ENCODE measurements at places on chromosomes 3 and 15.

- DNase-seq: no peak
Measured at GRCh38 chr15:29687204-29687815, 135.0 kb downstream of the TJP1 start.

DNA sequence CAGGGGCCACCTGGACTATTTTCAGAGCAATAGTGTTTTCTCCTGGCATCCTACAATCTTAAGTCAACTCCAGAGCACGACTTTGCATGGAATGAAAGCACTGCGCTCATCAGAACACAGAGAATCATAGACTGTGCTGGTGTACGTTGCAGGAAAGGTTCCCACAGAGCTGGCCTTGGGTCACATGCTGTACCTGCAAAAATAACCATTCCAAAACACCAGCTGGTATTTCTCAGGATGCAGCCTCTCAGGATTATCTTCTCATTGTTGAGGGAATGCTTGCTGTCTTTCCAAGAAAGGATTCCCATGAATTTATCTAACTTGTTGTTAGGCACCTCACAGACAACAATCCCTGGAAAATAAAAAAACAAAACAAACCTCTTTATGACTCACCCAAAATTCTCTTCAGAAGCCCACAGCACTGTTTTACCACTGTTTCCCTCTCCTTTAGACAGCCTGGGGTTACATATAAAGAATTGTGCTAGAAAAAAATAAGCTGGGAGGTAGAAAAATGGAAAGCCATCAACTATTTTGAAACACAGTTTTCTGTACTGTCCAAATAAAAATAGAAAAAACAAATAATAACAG, 131.7 kb downstream of the ATP8B4 start:
- DNase-seq: no peak

DNA sequence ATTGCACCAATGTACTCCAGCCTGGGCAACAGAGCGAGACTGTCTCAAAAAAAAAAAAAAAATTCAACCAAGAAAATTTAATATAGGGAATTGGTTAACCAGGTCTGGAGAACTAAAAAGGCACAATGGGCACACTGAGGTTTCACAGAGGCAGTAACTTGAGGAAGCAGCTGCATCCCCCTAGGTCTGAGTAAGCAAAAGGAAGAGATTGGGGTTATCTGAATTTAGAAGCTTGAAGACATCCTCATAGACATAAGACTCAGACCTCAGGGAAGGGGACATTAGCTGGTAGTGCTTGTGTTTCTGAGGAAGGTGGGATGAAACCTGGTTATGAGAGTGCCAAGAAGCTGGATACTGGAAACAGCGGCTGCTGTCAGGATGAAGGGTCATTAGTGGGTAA, 50.1 kb upstream of the LEKR1 start:
- no peak for DNase-seq

DNA sequence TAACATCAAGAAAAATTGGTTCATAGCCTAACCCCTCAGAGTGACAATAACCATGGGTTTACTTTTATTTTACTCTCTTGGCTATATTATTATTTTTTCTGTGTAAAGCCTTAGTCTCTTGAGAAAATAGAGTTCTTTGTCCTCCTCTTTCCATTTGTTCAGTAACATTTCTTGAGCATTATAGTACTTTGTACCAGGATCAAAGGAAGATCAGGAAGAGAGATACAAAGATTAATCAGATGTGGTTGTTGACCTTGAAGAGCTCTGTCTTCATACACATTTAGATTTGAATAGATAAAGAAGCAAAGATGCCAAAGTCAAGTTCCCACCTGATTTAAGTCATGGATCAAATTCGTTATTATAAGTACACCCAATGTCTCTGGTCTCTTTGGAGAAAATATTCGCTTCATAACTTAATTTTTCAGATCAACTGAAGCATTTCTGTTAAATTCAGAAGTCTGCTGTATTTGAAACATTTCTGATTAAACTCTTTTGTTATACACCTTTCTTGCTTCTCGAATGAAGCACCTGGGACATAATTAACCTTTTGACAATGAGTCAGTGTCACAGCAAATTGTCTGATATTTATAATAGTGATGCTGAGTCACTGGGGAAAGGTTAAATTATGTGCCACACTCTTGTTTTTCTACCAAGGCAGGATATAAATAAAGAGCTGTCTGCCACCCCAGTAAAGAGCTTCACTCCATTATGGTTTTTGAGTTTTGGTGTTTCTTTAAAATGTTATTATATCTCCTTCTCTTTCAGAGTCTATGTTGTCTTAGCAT, 100.2 kb downstream of the GHSR start:
- no peak for DNase-seq

GRCh38 chr3:136122006-136122405, 74.1 kb downstream of the MSL2 start:
- DNase-seq: no peak

DNA sequence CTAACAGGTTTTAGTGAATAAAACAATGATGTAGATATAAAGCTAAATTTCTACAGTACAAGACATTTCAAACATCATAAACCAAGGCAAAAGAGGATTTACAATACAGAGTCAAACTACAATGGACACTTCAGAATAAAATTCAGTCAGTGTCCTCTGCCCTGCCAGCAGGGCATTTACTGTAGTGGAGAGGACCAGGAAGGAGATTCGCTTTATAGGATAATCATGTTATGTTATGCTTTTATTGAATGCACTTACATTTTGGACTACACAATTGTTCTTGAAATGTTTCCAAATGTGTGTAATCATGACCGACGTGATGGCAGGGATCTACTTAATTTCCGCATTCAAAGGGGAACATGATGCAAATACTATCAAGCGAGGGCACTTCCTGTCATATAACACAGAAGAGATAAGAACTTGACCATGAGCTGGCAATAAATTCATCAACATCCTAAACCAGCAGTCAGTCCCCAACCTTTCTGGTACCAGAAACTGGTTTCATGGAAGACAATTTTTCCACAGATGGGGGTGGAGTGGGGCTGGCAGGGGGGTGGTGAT, 925.6 kb downstream of the FHIT start:
- no peak for DNase-seq

GRCh38 chr15:93290618-93290946, 201.6 kb upstream of the RGMA start:
- DNase-seq: no peak

DNA sequence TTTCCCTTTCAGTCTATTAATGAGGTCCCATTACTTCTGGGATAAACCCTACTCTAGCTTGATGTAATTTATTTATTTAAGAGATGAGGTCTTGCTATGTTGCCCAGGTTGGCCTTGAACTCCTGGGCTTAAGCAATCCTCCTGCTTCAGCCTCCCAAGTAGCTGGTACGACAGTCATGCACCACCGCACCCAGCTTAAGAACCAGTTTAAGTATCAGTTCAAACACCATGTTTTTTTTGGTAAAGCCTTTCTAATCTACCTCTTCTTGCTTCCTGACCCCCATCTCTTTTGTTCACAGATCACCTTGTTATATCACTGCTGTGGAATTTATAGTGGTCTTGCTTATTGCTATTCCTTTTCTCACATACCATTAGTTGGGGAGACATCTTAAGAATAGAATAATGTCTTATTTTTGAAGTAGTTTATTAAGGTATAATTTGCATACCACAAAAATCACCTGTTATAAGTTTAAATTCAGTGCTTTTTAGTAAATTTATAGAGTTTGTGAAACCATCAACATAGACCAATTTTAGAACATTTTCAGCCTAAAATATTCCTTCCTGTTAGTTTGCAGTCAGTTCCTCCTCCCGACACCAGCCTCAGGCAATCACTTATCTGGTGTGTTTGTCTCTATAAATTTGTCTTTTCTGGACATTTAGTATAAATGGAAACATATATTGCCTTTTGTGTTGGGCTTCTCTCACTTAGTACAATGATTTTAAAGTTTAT, 257.9 kb downstream of the PDCD6IP start:
- DNase-seq: no peak

- DNase-seq: no peak
Measured at GRCh38 chr3:14706096-14706495, 31.2 kb downstream of the C3orf20 start.

DNA sequence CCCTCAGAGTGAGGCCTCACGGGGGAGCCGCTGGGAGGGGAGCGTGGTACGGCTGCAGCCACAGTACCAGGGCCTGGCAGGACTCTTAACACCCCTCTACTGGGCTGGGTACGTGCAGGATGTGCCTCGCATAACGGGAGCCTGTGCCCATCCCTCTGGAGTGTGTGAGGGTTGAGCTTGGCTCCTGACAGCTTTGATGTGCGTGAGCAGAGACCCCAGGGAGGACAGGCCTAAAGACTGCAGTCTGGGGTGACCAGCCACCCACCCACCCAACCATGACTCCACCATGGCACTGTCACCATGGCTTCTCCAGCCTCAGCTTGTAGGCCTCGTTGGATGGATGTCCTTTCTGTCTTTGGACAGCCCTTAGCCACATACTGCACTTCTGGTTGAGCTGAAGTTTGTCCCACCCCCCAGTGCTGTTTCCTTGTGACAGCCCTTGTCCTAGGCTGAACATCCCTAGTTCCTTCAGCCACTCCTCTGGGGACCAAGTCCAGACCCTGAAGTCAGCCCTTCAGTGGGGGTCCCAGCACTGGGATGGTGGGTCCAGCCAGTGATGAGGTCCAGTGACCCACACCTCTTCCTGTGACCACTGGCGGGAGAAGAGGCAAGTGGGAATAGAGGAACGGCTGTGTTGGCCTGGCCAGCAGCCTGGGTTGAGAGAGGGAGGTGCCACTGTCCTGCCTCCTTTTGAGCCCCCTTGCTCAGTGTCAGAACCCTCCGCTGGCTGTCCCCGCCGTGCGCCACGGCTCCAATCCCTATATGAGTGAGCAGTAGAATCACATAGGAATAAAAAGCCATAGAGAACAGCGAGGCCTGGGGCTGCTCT, 6.1 kb downstream of the GLYCTK start:
- no peak for DNase-seq

GRCh38 chr3:48966367-48966766, 23.7 kb upstream of the P4HTM start:
- DNase-seq: no peak

GRCh38 chr3:115350606-115351005, 203.5 kb upstream of the ZBTB20 start:
- no peak for DNase-seq

- no peak for DNase-seq
Measured at GRCh38 chr3:149368201-149368673, 9.2 kb downstream of the TM4SF1 start.

DNA sequence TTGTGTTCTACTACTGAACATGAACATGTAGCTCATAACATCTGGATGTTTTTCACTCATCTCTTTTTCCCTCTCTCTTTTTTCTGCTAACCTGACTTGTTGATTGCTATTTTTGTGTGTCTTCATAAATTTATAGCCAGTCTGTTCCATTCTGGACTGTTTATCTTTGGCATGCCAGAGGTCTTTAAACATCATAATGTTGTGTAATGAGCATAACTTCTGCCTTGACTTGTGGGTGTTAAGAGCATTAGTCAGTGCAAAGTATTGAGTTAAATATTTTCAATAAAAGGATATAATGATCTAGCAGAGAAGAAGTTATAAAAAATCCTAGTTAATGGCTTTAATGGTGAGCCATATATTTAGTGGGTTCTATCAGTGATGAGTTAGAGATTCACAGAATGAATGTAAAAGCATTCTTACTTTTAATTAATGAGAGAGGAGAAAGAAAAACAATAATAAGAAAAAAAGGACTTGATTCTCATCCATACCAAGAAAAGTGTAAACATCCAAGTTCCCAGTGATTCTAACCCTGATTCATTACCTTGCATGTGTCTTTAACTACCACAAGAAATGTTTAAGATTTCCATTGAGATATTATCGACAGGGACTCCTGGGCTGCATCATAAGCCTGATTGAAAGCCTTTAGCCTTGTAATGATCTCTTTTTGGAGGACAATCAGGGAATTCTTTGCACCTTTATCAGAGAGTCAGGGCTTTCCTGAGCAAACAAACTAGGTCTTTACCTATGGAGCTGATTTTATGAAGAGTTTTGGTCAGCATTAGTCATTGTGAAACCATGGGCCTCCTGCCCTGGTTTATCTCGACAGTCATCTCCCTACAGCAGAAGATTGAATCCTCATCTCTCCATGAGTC, 22.9 kb downstream of the MITF start:
- DNase-seq: no peak

GRCh38 chr15:52857937-52858781, 68.0 kb upstream of the ONECUT1 start:
- no peak for DNase-seq

DNA sequence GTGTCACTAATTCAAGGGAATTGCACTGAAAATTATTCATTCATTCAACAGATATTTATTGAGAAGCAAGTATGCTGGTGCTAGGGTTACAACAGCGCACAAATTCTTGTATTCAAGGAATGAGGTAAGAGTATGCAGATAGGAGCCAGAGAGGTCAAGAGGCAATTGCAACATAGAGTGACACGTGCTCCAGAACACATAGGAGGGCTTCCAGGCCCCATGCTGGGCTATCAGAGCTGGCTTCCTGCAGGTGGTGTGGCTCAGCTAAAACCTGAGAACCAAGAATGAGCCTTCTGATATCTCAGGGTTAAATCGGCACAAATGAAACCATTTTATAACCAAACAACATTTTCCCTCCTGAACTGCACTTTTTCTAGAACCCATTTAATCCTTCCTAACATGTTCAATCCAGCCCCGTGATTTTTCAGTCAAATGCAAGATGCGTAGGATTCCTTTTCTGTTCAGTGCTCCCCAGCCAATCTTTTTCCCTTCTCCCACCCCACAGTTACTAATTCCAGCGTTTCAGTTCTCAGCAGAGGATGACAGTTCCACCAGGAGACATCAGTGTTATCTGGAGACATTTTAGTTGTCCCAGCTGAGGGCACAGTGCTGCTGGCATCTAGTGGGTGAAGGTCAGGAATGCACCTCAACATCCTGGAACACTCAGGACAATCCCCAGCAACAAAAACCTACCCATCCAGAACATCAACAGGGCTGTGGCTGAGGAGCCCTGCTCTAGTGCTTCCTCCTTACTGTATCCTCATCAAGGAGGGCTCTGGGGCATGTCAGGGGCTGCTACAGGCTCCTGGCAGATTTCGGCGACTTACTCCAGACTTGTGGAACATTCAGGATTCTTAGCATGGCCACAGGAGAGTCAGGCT, 13.1 kb downstream of the CCR5AS start:
- DNase-seq: no peak

GRCh38 chr3:192130534-192131132, 596.7 kb downstream of the FGF12 start:
- no peak for DNase-seq

DNA sequence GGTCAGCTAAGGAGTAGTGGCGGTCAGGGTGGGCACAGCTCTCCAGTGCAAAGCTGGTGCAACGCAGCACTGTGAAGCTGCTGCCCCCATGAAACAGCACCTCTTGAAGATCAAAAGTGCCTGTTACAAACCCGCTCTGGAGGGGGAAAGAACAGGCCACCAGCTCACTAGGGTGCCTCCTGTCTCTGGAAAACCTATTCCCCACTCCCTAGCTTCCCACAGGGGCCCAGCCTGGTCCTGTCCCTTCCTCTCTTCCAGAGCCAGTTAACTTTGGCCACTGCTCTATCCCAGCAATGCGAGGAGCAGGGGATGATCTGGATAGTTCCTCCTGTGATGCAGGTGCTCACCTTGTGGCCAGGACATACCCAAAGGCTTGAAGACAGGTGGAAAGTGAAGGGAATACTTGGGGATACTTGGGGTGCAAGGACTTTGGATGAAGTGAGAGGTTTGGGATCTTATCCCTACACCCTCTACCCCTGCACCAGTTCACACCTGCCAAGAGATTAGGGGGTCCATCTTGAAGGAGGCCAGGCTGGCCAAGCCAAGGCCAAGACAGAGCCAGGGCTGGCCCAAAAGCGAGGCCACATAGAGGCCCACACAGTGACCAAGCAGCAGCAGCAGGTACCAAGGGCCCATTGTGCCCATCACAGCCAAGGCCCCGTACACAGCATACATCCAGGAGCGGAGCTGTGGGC, 4.2 kb downstream of the HHATL start:
- DNase-seq: no peak

GRCh38 chr3:194325424-194326153, 25.5 kb downstream of the CPN2 start:
- DNase-seq: no peak
